ENCODE measurements at places on chromosomes 2 and 18. TPM values are rescaled to one million over a fixed set of nuclear protein-coding genes. Genes with fewer than 3 reads are reported as not detected.

SERPINB5 gene
- total RNA-seq, result 426 TPM

RIT2 gene
- total RNA-seq, result not detected

NEU4 gene
- total RNA-seq, result not detected

MOGAT1 gene
- total RNA-seq, result not detected

TMEM200C gene
- total RNA-seq, result not detected

ZBTB7C gene
- total RNA-seq, result 0.04 TPM

ABCG8 gene
- total RNA-seq, result not detected

GLS gene
- total RNA-seq, result 51.3 TPM

DAW1 gene
- total RNA-seq, result 1.4 TPM

CKAP2L gene
- 11.3 TPM for total RNA-seq

ANKRD44 gene
- total RNA-seq, result 0.49 TPM

CAVIN2 gene
- 2.9 TPM for total RNA-seq

PLCD4 gene
- 16.5 TPM for total RNA-seq

XDH gene
- total RNA-seq, result 87.8 TPM

MC4R gene
- not detected for total RNA-seq

NT5DC4 gene
- total RNA-seq, result not detected

FBXO11 gene
- 29.0 TPM for total RNA-seq

MYOM1 gene
- total RNA-seq, result 0.04 TPM

SAG gene
- total RNA-seq, result not detected

SPR gene
- 20.9 TPM for total RNA-seq

FRZB gene
- total RNA-seq, result 0.08 TPM

KHK gene
- total RNA-seq, result 1.7 TPM

DSG1 gene
- 0.38 TPM for total RNA-seq

LBX2 gene
- total RNA-seq, result 1.2 TPM

KATNAL2 gene
- total RNA-seq, result 1.2 TPM

CD28 gene
- not detected for total RNA-seq

POTEJ gene
- not detected for total RNA-seq

CCDC141 gene
- not detected for total RNA-seq

HOXD9 gene
- total RNA-seq, result not detected

PROM2 gene
- 5.9 TPM for total RNA-seq
